ENCODE measurements at places on chromosomes 13 and 19.

DNA sequence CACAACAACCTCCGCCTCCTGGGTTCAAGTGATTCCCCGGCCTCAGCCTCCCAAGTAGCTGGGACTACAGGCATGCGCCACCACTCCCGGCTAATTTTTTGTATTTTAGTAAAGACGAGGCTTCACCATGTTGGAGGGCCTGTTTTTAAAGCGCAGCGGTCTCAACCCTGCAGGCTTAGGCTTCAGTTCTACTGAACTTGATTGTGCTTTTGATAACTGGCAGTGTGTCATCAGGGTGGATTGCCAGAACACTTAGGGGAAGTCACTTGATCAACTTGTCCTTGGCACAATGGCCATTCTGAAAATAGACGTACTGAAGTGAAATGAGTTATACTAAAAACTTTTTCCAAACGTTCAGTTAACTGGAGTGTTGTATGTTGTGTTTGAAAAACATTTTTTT, 472.2 kb downstream of the KLF5 start:
- no peak for DNase-seq

- DNase-seq = no peak
Observed at GRCh38 chr19:33667141-33667650, 45.4 kb downstream of the CHST8 start.

DNA sequence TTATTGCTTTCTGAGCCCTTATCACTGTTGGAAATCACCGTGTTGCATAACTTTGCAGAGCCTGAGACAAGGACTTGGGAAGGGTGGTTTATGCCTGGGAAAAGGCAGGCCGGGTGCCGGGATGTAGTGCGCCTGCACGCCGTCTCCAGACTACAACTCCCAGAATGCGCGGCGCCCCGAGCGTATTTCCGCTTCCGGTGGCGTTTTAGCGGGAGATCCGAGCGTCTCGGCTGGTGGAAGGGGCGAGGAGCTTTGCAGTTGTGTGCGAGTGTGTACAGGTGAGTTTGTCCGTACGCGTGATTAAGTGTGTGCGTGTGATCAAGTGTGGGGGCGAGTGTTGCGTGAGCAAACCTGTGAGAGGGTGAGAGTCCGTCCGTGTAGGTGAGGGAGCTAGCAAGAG, 75.4 kb downstream of the PEG3 start:
- DNase-seq = no peak

GRCh38 chr19:43525836-43526771, 897 bp downstream of the ETHE1 start:
- peak; percentile 51 for DNase-seq

- DNase-seq = no peak
Observed at GRCh38 chr13:28497143-28497876, 2.4 kb upstream of the FLT1 start.

DNA sequence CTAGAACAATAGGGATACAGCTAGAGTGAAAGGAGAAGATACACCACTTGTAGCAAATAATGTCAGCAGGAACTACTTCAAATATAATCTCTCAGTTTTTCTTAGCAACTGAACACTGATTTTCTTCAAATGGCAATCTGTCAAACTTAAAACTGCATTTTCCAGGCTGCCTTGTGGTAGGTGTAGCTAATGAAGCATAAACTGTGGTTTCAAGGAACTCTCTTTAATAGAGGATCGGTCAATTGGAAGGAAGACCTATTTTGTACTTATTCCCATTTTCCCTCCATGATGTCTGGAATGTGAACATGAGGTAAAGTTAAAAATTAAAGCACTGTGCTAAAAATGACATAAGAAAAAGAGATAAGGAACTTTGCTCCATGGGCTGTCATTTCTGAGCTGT, 1261.9 kb downstream of the PCDH17 start:
- DNase-seq = no peak

DNA sequence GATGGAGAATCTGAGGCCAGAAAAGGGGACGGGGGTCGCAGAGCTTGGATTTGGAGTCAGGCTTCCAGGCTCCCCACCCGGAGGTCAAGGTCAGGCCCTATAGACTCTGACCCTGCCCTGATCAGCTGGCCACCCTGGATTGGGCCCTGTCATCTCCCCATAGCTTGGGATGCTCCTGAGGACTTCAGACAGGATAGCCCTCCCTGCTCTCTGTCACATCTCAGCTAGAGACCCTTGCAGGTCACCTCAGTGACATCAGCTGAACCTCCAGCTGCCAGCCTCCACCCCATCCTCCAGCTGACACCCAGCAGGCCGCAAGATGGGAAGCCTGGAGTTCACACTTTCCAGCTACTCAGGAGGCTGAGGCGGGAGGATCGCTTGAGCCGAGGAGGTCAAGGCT, 2.8 kb upstream of the TPM4 start:
- DNase-seq = no peak

All from ecto neural progenitor cell (in vitro differentiated cells).